ENCODE measurements at places on chromosomes 2 and 18.
A peak's percentile ranks its signal among the peaks of the same experiment; 100 is the strongest.

GRCh38 chr2:44912660-44913059, 28.8 kb upstream of the SIX3 start:
- no peak for DNase-seq

DNA sequence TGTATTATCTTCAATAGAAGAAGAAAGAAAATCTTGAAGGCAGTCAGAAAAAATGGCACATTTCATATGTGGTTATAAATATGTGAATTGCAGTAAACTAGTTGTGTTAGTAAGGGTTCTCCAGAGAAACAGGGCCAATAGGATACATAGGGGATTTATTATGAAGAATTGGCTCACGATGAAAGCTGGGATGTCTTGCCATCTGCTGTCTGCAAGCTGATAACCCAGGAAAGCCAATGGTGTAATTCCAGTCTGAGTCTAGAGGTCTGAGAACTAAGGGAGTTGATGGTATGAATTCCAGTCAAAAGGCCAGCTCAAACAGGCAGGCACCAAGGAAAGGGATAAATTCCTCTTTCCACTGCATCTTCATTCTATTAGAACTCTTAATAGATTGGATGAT, 362.4 kb downstream of the KCNJ3 start:
- DNase-seq, result no peak

DNA sequence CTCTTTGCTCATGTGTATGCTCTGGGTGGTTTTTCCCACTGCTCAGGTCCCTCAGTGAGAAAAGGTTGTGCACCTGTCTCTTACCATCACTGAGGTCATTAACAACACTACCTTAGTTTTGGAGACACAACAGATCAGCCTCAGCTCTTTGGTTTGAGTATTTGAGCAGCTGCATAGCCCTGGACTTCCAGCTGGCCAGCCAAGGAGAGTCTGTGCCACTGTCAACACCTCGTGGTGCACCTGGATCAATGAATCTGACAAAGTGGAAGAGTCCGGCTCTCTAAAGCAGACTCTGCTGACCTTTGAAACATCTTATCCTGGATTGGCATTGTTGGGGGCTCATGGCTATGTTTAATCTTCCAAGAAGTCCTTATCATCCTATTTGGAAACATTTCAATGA, 30.0 kb downstream of the SERPINB8 start:
- DNase-seq, result no peak

- no peak for DNase-seq
These were observed 180.8 kb downstream of the VAPA start for GRCh38 chr18:10094655-10095054.

GRCh38 chr2:21415234-21415633, 291.5 kb downstream of the TDRD15 start:
- DNase-seq, result peak; percentile 43

DNA sequence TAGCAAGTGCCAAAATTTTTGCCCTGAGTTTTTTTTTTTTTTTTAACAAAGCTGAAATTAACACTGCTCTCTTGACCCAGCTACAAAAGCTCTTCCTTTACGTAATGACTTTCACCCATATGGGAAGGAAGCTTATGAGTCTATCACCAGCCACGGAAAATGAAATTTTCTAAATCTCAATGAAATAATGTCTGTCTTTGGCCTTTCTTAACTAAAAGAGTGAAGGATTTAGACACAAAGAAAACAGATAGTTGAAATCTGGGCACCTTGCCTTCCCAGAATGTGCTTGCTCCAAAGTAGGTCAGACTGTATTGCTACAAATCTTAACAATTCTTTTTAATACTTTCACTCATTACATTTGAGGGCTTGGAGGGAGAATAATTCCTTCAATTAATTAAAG, 180.8 kb upstream of the MGAT5 start:
- DNase-seq, result no peak
